Osteocyte (in vitro differentiated cells): ENCODE measurements at places on chromosomes 6 and 20. TPM values are rescaled to one million over a fixed set of nuclear protein-coding genes. Genes with fewer than 3 reads are reported as not detected.

NHSL1 gene
- total RNA-seq: 19.0 and 21.2 TPM in 2 replicates

TRIM31 gene
- not detected in 2 replicates for total RNA-seq

SGK2 gene
- 0.52 and 2.5 TPM in 2 replicates for total RNA-seq

GRCh38 chr6:54716877-54717276 lies 129.7 kb upstream of the FAM83B start:
- no peak overlapping the region for H3K4me3 ChIP-seq
- no peak overlapping the region for H3K27ac ChIP-seq

DNA sequence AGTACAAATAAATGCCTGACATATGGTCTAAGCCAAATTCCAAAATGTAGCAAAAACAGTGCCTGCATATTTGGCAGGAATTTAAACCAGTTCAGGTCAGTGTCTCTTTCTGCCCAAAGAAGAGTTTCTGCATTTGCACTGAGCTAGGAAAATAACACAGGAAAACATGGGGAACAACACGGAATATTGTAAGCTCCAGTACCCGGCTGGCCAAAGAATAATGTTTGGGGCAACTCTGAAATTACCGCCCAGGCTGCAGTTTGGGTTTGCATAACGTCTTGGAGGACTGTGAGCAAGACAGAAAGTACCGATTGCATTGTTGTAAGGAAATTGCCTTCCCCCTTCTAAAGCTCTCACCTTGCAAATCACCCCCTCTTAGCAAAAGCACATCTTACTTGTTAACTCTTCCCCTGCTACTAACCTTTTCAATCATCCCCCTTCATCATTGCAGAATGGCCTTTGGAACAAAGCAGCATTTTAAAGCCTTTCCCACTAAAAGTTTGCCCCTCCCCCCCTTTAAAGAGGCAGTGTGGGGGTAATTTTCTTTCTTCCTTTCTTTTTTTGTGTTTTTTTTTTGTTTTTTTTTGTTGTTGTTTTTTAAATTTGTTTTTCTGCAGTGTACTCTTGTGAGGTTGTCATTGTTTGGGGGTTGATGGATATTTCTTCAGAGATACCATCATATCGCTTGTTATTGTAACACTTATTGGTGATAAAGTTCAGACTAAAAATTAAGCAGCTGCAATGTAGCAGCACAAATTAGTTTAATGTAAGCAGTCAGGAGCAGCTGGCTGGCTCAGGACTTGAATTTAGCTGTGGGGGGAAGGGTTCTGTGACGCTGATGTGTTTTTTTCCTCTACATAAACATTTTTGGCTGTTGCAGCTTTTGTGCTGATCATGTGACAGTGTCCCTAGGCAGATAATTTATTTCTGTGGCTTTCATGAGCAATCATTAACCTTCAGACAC lies 100.0 kb upstream of the CITED2 start:
- H3K27ac ChIP-seq: peak overlapping the region; percentile 92
- peaks cover 44% of the 10 kb centered on the region for H3K4me1 ChIP-seq
- peak overlapping the region; percentile 41 for H3K4me3 ChIP-seq
- DNase-seq: no peak
- H3K36me3 ChIP-seq: no peaks in the 10 kb centered on the region

DNA sequence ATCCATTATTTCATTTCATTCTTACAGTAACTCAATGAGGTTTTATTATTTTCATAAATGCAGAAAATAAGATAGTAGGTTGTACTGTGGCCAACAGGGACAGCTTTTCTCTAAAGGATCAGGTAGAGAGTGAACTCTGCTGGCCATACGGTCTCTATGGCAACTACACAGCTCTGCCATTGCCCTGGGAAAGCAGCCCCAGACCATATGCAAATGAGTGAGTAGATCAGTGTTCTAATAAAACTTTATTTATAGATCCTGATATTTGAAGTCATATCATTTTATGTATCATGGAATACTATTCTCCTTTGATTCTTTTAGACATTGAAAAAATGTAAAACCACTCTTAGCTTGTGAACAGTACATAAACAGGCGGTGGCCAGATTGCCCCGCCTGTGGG lies 192.5 kb upstream of the RREB1 start:
- no peaks in the 10 kb centered on the region for H3K36me3 ChIP-seq
- no peak overlapping the region for H3K4me3 ChIP-seq
- no peaks in the 10 kb centered on the region for H3K4me1 ChIP-seq

DNA sequence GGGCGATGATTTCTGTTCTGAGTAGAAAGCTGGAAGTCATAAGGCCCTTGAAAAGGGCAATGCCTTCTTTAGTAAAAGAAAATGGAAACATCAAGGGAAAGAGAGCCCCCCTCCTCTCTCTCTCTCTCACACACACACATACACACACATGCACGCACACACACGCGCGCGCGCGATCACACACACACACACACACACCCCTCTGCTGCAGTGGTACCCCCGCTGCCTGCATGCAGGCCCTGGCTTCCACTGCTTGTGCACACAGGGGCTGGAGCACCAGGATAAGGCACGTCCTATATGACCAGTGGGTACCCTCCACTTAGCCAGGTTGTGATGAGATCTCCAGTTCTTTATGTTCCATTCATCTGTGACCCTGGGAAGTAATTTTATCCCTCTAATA lies 300.9 kb downstream of the SLC35F1 start:
- H3K27ac ChIP-seq: no peak overlapping the region
- no peaks in the 10 kb centered on the region for H3K36me3 ChIP-seq
- peaks cover 6% of the 10 kb centered on the region for H3K27me3 ChIP-seq

DNA sequence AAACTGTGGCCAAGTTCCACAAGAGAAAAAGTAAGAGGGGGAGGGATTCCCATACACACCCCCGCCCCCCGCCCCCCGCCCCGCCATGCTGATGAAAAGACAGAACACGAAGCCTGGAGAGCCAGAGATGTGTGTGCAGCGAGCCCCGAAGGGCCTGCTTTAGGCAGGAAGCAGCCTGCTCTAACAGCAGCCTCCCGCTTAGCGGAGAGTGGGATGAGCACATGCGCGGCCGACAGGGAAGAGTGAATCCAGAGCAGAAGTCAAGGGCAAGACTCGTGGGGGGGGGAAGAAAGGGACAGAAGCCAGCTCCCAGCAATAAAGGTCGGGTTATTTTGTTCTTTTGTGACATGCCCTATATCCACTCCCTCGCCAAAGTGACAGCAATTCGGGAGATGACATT lies 67.2 kb upstream of the PTGIS start:
- DNase-seq: no peak
- H3K27ac ChIP-seq: no peak overlapping the region
- H3K36me3 ChIP-seq: peaks cover 40% of the 10 kb centered on the region
- H3K4me3 ChIP-seq: no peak overlapping the region
- H3K27me3 ChIP-seq: no peaks in the 10 kb centered on the region

GRCh38 chr6:156988276-156989158 lies 211.3 kb downstream of the ARID1B start:
- no peaks in the 10 kb centered on the region for H3K36me3 ChIP-seq
- H3K27ac ChIP-seq: no peak overlapping the region
- H3K4me3 ChIP-seq: no peak overlapping the region

DNA sequence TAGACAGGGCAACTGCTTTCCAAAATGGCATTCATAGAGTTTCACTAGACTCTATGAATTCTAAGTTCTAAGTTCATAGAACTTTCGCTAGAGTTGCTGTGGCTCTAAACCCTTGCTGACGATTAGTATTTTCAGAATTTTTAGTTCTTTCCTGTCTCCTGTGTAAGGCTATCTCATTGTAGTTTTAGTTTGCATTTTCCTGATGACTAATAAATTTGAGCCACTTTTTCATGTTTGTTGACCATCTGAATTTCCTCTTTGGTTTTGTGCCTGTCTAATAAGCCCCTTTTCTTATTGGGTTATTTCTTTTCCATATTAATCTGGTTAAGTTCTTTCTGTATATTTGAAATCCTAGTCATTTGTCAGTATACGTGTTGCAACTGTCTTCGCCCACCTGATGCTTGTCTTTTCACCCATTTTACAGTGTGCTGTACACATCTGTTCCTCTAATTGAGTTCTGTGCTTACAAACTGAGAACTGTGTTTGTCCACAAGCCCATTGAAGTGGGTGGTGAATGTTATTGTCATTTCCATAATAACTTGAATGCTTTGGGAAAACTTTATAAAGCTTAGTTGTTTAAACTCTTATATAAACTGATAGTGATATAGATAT lies 177.7 kb upstream of the CDYL start:
- H3K4me1 ChIP-seq: peaks cover 14% of the 10 kb centered on the region
- H3K4me3 ChIP-seq: no peak overlapping the region
- H3K27me3 ChIP-seq: no peaks in the 10 kb centered on the region
- no peak overlapping the region for H3K27ac ChIP-seq

GRCh38 chr6:152112491-152113261 lies 305.2 kb downstream of the ESR1 start:
- no peak overlapping the region for H3K4me3 ChIP-seq
- H3K36me3 ChIP-seq: no peaks in the 10 kb centered on the region
- peaks cover 10% of the 10 kb centered on the region for H3K4me1 ChIP-seq
- H3K27me3 ChIP-seq: no peaks in the 10 kb centered on the region

DNA sequence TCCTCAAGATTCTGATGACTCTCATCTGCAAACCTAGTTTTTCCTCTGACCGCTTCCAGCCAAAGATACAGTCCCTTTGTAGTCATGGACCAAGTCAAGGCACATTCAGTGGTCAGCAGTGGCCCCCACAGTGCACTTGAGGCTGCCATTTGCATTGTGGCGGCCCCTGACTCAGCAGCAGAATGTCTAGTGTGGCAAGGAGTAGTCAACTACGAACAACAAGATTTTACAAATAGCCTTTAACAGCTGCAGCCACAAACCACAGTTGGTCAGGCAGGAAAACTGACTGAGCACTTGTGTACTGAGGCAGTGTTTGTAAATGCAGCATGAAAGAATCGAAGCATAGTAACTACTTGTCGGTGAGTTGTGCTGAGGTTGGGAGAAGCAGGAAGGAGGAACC lies 49.6 kb downstream of the SLC2A12 start:
- peaks cover 23% of the 10 kb centered on the region for H3K36me3 ChIP-seq
- DNase-seq: no peak
- peak overlapping the region; percentile 80 for H3K27ac ChIP-seq
- H3K4me3 ChIP-seq: no peak overlapping the region
- H3K27me3 ChIP-seq: no peaks in the 10 kb centered on the region
- H3K4me1 ChIP-seq: peaks cover 48% of the 10 kb centered on the region

DNA sequence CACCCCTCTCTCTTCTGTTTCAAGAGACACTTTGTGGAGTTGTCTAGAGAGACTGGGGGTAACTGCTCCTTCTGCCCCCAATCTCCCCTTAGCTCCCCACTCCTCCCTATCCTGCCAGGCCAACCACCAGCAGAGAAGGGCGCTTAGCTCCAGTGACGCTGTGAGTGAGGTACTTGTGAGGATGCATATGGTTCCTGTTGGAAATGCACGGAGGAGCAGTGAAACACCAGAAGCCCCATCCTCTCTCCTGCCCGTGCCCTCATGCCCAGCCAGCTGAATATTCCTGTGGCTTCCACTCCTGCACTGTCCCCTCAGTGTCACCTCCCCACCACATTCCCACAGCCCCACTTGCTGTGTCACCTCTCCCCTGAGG lies 11.9 kb downstream of the NT5E start:
- no peaks in the 10 kb centered on the region for H3K27me3 ChIP-seq
- peak overlapping the region; percentile 99 for H3K27ac ChIP-seq
- H3K4me1 ChIP-seq: peaks cover 93% of the 10 kb centered on the region
- H3K4me3 ChIP-seq: peak overlapping the region; percentile 1
- H3K36me3 ChIP-seq: peaks cover 17% of the 10 kb centered on the region

DNA sequence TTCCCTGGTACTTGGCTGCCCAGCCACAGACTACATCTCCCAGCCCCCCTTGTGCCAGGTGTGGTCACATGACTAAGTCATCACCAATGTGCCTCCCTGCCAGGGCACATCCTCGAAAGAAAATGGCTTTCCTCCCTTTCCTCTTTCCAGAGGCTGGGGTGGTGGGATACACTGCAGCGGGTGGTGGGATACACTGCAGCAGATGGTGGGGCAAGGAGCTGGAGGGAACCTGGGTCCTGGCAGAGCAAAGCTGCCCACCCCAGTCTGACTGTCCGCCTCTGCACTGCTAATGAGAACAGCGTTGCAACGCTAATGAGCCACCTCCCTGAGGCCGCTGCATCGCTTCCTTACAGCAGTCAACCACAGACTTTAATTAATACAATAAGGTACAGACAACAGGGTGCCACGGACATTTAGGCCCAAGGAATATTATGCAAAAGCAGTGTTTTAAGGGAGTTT lies 125.3 kb downstream of the PREX1 start:
- peaks cover 32% of the 10 kb centered on the region for H3K4me1 ChIP-seq
- H3K4me3 ChIP-seq: no peak overlapping the region
- no peak overlapping the region for H3K27ac ChIP-seq
- DNase-seq: no peak

GRCh38 chr6:92110403-92110802 lies 1309.0 kb downstream of the EPHA7 start:
- H3K27ac ChIP-seq: no peak overlapping the region
- H3K4me1 ChIP-seq: peaks cover 2% of the 10 kb centered on the region
- DNase-seq: no peak

DNA sequence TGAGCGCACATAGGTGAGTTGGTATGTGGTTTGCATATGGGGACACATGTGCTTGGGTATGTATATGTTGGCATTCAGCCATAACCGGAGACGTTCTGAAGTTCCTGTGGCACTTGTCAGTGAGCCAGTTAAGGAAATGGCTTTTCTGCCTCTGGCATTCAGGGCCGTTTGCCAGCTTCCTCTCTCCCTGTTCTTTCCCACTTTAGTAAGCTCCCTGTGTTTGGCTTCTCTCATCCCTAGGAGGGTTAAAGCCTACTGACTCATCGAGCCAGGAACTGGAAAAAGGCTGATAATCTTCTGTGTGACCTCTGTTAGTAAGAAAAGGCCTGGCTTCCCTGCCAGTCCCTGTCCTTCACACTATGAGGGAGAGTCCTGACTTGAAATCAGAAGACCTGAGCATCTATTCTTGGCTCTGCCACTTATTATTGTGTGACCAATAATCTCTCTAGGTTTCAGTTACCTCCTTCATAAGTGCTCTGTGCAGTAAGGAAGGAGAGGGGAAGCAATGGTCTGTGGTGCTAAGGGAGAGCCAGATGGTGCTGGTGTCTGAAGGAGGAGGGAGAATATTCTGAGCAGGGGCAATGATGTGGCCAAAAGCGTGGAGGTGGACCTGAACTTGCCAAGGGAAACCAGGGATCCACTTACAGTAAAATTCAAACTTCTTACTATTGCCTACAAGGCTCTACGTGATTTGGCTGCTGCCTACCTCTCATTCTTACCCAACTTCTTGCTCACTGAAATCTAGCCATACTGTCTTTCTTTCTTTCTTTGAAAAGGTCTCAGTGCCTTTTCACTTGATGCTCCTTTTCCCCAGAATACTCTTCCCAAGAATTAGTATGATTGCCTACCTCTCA lies 31.4 kb downstream of the ACSS2 start:
- peaks cover under 1% of the 10 kb centered on the region for H3K36me3 ChIP-seq
- H3K27me3 ChIP-seq: no peaks in the 10 kb centered on the region
- peak overlapping the region; percentile 11 for H3K4me3 ChIP-seq
- DNase-seq: no peak

- peaks cover 53% of the 10 kb centered on the region for H3K36me3 ChIP-seq
- DNase-seq: no peak
- H3K27ac ChIP-seq: no peak overlapping the region
- H3K4me1 ChIP-seq: peaks cover 6% of the 10 kb centered on the region
- H3K27me3 ChIP-seq: no peaks in the 10 kb centered on the region
Measured at GRCh38 chr6:82211326-82211725, 36.2 kb downstream of the IBTK start.

- H3K36me3 ChIP-seq: peaks cover 2% of the 10 kb centered on the region
- DNase-seq: no peak
- H3K4me1 ChIP-seq: peaks cover 20% of the 10 kb centered on the region
- H3K27me3 ChIP-seq: no peaks in the 10 kb centered on the region
Measured at GRCh38 chr6:130778946-130779657, 48.1 kb upstream of the SMLR1 start.

GRCh38 chr6:76275746-76276145 lies 203.3 kb upstream of the IMPG1 start:
- H3K27me3 ChIP-seq: no peaks in the 10 kb centered on the region
- no peaks in the 10 kb centered on the region for H3K4me1 ChIP-seq
- H3K27ac ChIP-seq: no peak overlapping the region
- no peak overlapping the region for H3K4me3 ChIP-seq

- no peaks in the 10 kb centered on the region for H3K4me1 ChIP-seq
- no peak for DNase-seq
- no peak overlapping the region for H3K27ac ChIP-seq
- peaks cover 2% of the 10 kb centered on the region for H3K36me3 ChIP-seq
Measured at GRCh38 chr6:125174626-125175025, 21.1 kb downstream of the TPD52L1 start.
